ENCODE measurements at places on chromosomes 4 and X.

GRCh38 chr4:92447255-92447905 lies 143.6 kb downstream of the GRID2 start:
- H3K27ac ChIP-seq, result no peak overlapping the region
- DNase-seq, result peak; percentile 9
- H3K36me3 ChIP-seq, result no peaks in the 10 kb centered on the region
- H3K27me3 ChIP-seq, result no peaks in the 10 kb centered on the region

DNA sequence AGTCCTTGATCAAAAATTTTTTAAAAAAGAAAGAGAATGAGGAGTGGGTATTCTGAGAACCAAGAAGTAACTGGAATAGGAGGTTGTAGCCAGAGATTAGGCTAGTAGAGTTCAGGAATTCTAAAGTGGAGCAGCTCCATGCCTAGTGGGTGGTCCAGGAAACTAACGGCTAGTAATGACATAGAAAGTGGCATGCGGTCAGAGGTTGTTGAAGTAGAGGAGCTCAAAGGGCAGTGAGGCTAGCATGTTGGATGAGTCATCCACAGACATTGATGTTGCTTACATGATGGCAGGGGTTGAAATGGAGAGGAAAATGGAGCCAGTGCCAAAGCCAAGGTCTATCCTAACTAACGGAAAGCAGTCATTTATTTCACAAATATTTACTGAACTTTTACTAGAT lies 42.1 kb downstream of the TEX13B start:
- peak; percentile 1 for DNase-seq
- peaks cover 2% of the 10 kb centered on the region for H3K4me1 ChIP-seq
- H3K36me3 ChIP-seq, result no peaks in the 10 kb centered on the region
- no peak overlapping the region for H3K4me3 ChIP-seq

DNA sequence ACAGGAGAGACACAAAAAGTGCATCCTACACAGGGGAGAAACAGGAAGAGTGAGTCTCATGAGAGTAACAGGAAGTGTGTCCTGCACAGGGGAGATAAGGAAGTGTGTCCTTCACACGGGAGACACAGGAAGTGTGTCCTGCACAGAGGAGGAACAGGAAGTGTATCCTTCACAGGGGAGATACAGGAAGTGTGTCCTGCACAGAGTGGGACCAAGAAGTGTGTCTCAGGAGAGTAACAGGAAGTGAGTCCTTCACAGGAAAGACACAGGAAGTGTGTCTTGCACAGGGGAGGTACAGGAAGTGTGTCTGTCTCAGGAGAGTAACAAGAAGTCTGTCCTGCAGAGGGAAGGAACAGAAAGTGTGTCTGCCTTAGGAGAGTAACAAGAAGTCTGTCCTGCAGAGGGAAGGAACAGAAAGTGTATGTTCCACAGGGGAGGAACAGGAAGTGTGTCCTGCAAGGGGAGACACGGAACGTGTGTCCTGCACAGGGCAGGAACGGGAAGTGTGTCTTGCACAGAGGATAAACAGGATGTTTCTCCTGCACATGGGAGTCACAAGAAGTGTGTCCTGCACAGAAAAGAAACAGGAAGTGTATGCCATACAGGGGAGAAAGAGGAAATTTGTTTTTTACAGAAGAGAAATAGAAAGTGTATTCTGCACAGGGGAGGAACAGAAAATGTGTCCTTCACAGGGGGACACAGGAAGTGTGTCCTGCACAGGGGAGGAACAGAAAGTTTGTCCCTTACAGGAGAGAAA lies 102.0 kb downstream of the ARSF start:
- H3K27ac ChIP-seq, result no peak overlapping the region
- DNase-seq, result no peak
- peaks cover 2% of the 10 kb centered on the region for H3K4me1 ChIP-seq
- H3K36me3 ChIP-seq, result no peaks in the 10 kb centered on the region

DNA sequence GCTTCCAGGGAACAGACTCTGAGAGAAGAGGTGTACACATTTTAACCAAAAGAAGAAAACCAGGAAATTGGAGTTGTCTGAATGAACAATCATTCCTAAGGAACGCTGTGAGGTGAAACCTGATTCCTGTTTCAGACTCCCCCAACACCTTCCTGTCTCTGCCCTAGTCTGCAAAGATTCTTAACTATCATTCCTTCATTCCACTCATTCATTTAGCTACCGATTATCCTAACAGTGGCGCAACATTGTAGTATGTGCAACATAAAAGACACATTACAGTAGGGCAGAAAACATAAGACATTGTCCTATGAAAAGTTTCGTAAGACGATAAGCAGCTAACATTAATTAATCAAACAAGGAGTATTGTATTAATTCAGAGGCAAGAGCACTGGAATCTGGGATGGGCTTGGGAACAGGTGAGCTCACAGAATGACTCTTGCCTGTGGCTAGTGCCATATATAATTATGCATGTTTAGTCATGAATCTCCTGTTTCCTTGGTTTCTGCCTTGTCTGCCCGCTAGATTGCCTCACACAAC lies 23.8 kb upstream of the ADH7 start:
- H3K27me3 ChIP-seq, result no peaks in the 10 kb centered on the region
- H3K4me1 ChIP-seq, result peaks cover 4% of the 10 kb centered on the region
- no peak for DNase-seq

GRCh38 chr4:153364061-153364460 lies 19.6 kb downstream of the MND1 start:
- no peak for DNase-seq
- H3K27me3 ChIP-seq, result no peaks in the 10 kb centered on the region
- no peaks in the 10 kb centered on the region for H3K36me3 ChIP-seq
- no peak overlapping the region for H3K27ac ChIP-seq
